ENCODE measurements at places on chromosomes 7 and 10. TPM values are rescaled to one million over a fixed set of nuclear protein-coding genes. Genes with fewer than 3 reads are reported as not detected.

Gene CHAT
- total RNA-seq = not detected

Gene ZNF503
- total RNA-seq = 0.33 TPM

Gene NME8
- total RNA-seq = not detected

Gene WDFY4
- 1.2 TPM for total RNA-seq

Gene ANKRD30A
- total RNA-seq = not detected

Gene OR2F1
- not detected for total RNA-seq

Gene NUDT13
- total RNA-seq = 1.4 TPM

Gene MRLN
- total RNA-seq = not detected

Gene IFIT1B
- not detected for total RNA-seq

Gene TSPAN12
- total RNA-seq = not detected

Gene ZEB1
- 23.5 TPM for total RNA-seq

Gene CPSF4
- total RNA-seq = 70.0 TPM

Gene FRMD4A
- 7.2 TPM for total RNA-seq

Gene TUBB8
- not detected for total RNA-seq

Gene CALHM3
- total RNA-seq = not detected

Gene PDK4
- total RNA-seq = not detected

Gene NACAD
- 0.50 TPM for total RNA-seq

Gene GPRIN2
- not detected for total RNA-seq

Gene AGMO
- total RNA-seq = not detected

Gene FZD1
- 0.22 TPM for total RNA-seq

Gene BTBD16
- not detected for total RNA-seq

Gene CCL24
- total RNA-seq = not detected

Gene C7orf57
- total RNA-seq = 1.0 TPM

Gene KCNIP2
- total RNA-seq = 1.1 TPM

Gene LIPN
- not detected for total RNA-seq

Gene RAPGEF5
- total RNA-seq = 0.54 TPM

Gene CDNF
- 1.6 TPM for total RNA-seq

Gene CPEB3
- 1.5 TPM for total RNA-seq

Gene HTRA1
- not detected for total RNA-seq

Gene CDC14C
- not detected for total RNA-seq
